ENCODE measurements at places on chromosomes 5 and 9.

- DNase-seq, result no peak
Observed at GRCh38 chr9:133496861-133497842, 18.3 kb upstream of the SLC2A6 start.

- DNase-seq, result no peak
Observed at GRCh38 chr5:60541980-60542379, 158.0 kb downstream of the DEPDC1B start.

DNA sequence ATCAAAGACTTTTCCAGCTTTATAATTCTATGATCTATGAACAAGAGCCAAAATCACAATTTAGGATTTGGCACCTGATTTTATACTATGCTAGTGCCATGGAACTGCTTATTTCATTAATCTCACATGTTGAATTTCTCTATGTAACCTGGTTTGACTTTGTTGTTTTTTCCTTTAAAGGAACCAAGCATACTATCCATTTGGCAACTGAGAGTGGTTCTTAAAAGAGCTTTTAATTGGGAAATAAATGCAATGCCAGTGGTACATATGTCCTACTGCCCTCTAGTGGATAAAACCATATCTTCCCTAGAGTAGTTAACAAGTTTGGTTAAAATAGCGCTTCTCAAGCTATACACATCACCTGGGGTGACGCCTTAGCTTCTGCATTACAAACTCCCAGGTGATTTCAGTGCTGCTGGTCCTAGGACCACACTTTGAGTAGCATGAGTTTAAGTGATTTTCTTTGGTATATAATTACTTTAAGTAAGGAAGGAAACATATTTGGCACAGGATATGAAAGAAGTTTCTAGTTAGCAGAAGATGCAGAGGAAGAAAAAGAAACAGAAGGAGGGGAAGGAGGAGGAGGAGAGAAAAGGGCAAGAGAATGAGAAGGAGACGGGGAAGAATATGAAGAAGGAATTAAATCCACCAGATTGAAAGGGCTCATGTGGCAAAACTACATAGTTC, 56.8 kb downstream of the FGF10 start:
- peak; percentile 33 for DNase-seq

DNA sequence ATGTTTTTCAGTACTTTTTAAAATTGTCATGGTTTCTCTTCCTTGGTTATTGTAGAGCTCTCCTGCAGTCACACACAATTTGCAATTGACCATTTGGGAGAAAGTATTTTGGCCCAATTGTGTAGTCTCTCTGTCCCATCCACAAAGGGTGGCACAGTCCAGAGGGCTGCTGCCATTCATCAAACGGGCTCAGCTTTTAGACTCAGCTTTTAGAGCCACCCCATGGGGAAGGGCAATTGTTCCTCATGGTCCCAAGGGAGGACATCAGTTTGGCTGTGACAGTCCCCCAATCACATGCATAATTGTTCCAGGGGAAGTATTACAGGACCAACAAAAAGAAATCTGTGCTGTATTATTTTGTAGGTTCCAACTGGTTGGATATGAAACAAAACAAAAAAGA, 207.6 kb downstream of the ZNF462 start:
- DNase-seq, result no peak

DNA sequence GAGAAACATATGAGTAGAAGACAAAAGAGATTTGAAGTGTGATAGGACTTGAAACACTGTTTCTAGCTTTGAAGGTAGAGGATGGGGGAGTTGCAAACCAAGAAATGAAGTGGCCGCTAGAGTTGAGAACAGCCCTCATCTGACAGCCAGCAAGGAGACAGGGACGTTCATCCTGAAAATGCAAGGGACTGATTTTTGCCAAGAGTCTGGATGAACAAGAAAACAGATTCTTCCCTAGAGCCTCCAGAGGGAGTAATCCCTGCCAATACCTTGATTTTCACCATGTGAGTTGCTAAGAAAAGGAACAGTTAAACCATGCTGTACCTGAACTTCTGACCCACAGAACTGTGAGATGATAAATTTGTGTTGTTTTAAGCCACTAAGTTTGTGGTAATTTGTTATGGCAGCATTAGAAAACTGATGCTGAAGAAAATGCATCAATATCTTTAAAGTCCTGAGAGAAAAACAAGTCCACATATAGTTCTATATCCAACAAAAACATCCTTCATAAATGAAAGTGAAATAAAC, 154.0 kb upstream of the ADAMTSL1 start:
- DNase-seq, result no peak

DNA sequence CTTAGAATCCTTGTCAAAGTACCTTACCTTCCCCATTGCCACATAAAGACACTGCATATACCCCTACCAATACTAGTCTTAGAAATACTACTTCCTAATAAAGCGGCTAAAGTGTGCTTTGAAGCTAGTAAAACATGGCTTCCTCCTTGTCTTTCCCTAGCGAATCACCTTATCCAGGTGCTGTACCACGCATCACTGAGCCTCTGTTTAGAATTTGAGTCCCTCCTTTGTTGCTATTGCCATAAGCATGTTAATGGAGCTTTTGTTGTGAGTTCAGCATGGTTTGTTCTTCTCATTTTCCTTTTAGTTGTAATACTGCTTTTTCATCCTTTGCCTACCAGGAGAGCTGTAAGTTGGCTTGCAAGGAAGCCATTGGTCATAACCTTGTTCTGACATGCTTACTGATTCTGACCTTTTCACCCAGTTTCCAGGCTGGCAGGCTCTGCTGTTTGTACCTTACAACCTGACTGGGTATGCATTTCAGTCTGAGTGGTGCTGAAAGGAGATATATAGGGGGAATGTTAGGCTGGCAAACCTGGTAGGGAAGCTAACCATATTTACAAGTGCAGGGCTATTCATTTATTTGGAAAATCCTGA, 49.8 kb downstream of the LMNB1 start:
- DNase-seq, result no peak

GRCh38 chr5:21236971-21237427, 1249.0 kb upstream of the CDH18 start:
- peak; percentile 90 for DNase-seq

DNA sequence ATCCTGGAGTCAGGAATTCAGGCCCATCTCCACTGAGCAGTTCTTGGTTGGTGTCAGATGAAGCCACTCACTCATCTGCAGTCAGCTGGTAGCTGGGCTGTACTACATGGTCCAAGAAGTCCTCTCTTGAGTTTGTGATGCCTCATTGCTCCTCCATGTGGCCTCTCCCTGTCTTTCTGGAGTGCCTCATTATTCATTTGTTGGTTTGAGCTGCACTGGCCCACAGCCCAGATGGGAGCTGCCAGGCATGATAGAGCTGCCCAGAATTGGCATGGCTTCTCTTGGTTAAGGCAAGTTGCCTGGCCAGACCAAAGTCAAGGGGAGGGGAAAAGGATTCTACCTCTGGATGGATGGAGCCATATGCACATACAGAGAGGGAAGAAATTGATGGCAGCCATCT, 8.0 kb downstream of the PTCD2 start:
- DNase-seq, result no peak

DNA sequence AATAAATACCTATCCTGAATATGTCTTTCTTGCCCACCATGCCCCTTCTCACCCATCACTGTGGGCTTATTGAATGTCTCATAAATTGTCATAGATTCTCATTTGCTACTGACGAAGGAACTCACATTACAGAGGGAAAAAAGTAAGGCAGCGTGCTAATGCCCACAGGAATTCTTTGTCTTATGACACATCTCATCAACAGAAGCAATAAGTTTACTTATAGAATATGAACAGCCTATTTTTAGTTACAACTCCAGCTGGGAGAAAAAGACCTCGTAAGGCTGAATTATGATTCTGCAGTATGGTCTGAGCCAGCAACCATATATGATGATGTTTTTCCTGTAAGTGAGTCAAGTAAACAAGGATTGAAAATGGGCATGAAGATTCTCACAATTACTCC, 22.4 kb upstream of the ATG10 start:
- no peak for DNase-seq

DNA sequence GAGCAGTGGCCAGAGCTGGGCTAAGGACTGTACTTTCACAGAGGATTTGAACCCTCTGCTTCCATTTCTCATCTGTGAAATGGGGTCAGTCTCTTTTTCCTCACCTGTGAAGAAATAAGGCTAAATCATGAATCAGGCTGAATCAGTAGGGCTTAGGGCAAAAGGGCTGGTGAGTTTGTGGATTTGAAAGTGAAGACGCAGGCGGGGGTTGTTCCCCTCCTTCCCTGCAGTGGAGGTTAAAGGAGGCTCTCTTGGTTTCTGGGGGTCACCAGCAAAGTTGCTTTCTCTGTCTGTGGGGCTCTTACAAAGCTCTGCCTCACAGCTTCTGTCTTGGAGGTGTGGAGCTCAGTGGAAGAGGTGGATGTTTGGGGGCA, 17.6 kb upstream of the NDST1 start:
- no peak for DNase-seq

- DNase-seq, result no peak
Observed at GRCh38 chr9:108812396-108813025, 43.3 kb downstream of the ACTL7B start.

DNA sequence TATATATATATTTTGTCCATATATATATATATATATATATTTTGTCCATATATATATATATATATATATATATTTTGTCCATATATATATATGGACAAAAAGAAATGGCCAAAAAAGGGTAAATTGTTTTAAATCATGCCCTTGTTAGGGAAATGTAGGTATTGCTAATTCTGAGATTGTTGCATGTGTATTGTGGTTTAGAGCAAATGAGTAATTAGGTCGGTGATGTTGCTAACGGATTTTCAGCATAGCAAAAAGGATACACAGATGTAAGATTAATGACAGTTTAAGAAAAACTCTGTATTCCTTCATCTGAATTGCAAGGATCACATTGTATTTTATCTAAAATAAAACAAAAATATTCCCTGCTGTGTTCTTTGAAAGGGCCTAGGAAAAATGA, 40.2 kb downstream of the OSTF1 start:
- no peak for DNase-seq

GRCh38 chr5:11037080-11037479, 276.0 kb upstream of the DAP start:
- no peak for DNase-seq

DNA sequence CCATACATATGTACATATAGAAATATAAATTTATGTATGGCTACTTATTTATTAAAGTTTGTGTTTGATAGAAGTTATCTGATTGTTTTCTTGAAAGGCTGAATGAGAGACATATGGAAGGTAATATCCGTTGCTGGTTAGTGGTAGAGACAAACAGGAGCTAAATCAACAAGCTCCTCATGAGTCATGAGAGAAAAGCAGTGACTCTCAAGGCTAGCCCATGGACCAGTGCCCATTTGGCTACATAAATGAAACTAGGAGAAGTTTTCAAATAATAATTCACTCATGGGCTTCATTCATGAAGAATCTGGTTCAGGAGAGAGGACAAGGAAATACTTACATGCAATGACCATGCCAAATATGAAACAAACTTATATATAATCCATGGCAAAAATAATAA, 504.5 kb upstream of the ITGA1 start:
- DNase-seq, result no peak

- DNase-seq, result no peak
Observed at GRCh38 chr9:84940294-84940693, 270.8 kb downstream of the NTRK2 start.

DNA sequence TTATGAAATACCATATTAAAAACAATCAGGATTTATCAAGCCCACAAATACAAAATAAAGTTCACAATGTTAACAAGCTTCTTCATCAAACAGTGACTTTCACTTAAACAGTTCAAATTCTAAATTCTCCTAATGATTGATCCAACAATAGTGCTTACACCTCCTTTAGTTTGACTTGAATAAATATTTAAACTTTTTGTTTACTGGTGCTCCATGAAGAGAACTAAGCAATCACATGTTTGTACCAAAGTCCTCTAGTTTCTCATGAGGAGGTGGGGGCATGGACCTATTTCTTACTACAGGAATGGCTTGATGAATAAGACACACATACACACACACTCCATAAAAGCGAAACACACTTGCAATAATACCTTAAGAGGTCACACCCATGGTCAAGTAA, 95.8 kb downstream of the RAPGEF6 start:
- no peak for DNase-seq

GRCh38 chr5:136082390-136083193, 50.1 kb upstream of the SMAD5 start:
- peak; percentile 67 for DNase-seq

GRCh38 chr5:160548949-160549645, 127.4 kb downstream of the PTTG1 start:
- DNase-seq, result peak; percentile 6

- DNase-seq, result no peak
Observed at GRCh38 chr5:32538031-32538547, 47.3 kb upstream of the SUB1 start.

- no peak for DNase-seq
Observed at GRCh38 chr9:36566813-36567221, 5.9 kb upstream of the MELK start.

DNA sequence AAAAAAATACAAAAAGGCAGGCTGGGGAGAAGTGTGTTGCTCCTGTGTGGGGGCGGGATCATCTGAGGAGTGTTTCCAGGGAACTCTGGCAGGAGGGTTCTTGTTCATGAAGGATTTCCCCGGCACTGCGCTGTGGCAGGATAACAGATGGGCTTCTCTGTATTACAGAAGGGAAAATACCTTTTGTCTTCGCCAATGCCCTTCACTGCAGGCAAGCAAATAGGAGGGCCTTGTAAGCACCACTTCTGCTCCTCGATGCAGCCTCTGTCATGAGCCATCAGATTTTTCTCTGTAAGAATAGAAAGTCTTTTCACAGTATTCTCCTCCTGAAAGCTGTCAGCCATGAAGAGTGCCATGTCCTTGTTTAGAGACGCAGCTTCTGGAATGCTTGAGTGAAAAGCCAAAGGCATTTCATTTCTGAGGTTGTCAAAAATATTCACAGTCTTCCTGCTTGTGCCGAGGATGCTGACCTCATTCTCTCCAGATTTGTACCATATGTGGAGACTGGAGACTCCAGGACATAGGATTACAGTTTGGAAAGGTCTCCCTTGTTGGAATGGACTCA, 294.0 kb downstream of the YTHDC2 start:
- peak; percentile 2 for DNase-seq

GRCh38 chr9:119963798-119964372, 594.6 kb upstream of the BRINP1 start:
- DNase-seq, result peak; percentile 16

DNA sequence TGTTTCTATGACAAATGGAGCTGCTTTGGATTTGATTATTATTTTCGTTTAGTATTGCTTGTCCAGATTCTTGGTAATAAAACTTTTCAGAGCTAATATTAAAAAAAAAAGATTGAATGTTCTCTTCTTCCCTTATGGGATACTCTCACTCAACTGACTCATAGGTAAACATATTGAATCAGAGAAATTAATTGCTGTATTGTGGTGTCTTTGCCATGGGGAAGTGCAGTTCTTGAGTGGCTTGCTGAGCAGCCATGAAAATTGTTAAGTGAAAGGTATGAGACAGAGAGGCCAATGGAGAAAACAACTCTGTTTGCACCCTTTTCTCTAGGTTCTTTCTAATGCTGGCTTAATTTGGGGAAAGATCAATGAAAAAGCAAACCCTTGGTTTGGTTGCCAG, 149.9 kb upstream of the HMHB1 start:
- no peak for DNase-seq

GRCh38 chr9:126684345-126684744, 70.6 kb downstream of the LMX1B start:
- no peak for DNase-seq

DNA sequence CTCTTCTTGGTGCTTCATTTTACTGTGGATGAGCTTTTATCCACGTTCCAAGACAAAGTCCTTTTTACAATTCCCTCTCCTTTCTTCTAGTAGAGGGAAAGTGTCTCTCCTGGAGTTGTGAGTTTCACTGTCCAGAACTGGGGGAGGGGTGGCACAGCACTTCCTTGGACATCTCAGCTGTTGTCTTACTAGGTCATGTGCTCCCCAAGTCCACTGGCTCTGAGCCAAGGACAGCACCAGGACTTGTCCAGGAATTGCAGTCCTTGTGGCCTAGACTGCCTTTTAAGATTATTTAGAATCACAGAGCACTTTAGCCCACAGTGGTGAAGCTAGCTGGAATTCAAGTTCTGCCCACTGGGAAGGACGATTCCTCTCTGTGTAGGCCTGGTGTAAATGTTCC, 700.2 kb upstream of the PTPRD start:
- DNase-seq, result no peak
